Aorta (tissue), 5 donors: ENCODE measurements at places on chromosomes 7 and 10. TPM values are rescaled to one million over a fixed set of nuclear protein-coding genes. Genes with fewer than 3 reads are reported as not detected.

GRCh38 chr10:73999703-74000102, 1.8 kb downstream of the VCL start:
- DNase-seq = no peak

- DNase-seq = no peak
Observed at GRCh38 chr7:49580000-49580399, 193.4 kb upstream of the VWC2 start.

DNA sequence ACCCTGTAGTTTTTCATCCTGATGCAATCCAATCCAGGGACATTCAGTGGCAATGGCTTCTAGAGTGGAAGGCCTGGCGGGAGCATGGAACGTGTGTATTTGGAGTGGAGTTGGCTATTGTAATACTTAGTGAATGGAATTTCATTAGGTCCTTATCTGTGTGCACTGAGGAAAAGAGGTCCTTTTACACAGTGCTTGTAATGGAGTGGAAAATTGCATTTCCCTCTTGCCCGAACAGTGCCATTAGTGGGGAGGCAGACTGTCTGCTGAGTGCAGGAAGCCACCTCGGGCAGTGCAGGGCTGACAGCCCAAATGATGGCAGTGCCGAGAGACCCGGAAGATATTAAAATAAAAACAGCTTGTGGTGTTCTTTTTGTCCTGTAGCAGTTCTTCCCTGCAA, 786.6 kb downstream of the LRMDA start:
- DNase-seq = no peak

Gene ZNF488
- not detected for total RNA-seq

GRCh38 chr7:121416533-121416932, 20.4 kb upstream of the FAM3C start:
- no peak for DNase-seq

Gene PILRA
- total RNA-seq = 21.5 TPM

GRCh38 chr10:131043039-131043691, 268.4 kb downstream of the TCERG1L start:
- no peak for DNase-seq

DNA sequence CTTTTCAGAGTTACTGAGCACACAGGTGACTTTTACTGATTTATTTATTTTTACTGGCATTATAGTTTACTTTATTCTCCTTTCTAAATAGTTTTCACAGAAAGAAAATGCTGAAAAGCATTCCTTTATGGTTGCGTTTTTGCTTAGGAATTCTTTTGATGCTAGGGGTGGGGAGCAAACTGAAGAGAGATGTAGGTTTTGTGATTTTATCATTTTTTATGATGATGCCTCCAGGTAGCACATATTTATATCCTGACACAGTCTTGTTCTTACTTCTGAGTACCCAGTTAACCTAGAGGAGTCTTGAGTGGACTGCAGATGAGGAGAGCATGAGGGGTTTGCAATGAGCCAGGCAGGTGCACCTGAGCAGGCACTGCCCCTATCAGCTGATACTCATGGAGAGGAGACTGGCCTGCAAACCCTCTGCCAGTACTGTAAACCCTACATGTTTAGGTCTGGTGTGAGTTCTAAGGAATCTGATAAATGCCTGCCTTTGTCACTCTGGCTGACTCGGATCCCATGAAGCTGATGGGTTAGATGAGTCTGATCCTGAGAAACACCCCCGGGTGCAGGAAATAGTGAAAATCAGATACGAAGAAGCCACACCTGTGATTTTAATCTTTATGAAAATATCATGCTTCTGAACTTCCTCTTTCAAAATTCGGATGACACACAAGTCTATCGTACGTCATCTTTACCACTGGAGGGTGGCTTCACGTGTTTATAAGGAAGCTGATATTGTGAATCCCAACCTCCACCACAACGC, 302.9 kb downstream of the WDR37 start:
- DNase-seq = no peak

Gene HOXA4
- total RNA-seq = 11.6 TPM

Gene SSC4D
- 0.58 TPM for total RNA-seq

DNA sequence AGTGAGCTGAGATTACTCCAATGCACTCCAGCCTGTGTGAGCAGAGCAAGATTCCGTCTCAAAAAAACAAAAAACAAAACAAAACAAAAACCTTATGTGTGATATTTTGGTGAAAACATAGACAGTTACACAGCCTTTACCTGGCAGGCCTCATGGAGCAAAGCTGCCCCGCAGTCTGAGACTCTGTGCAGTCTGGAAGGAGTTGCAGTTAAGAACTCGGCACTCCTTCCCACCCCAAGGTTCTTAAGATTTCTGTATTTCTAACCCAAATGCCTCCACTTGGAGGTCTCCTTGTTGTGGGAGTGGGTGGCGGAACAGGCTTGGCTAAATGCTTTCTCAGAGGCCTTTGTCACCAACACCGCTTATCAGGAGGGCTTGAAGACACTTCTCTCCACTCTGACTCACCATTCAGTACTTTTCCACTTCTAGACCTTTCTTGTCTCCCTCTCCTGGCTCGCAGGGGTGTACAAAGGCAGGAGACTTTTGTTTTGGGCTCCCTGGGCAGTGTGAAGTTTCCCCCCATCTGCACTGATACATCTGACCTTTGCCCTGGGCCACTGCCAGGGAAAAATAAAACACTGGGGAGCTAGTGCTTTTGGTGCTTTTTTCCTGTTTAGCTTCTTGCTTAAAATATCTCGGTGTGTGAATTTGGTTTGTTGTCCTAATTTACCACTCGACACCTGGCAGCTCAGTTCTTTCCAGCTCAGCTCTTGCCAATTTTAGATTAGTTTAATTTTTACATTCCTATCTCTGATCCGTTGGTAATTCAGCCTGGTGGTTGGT, 51.3 kb upstream of the MAGI2 start:
- no peak for DNase-seq

Gene CLDN4
- 0.19 TPM for total RNA-seq

Gene SEC61G
- 90.1 TPM for total RNA-seq

Gene CLRN3
- total RNA-seq = not detected

Gene NYAP1
- total RNA-seq = 0.75 TPM

- no peak for DNase-seq
Observed at GRCh38 chr7:50863053-50863452, 80.4 kb upstream of the GRB10 start.

Gene CDC123
- 53.9 TPM for total RNA-seq

- DNase-seq = no peak
Observed at GRCh38 chr10:27534161-27534700, 30.1 kb downstream of the RAB18 start.

GRCh38 chr10:29033311-29033940, 255.4 kb upstream of the LYZL1 start:
- DNase-seq = no peak

- no peak for DNase-seq
Observed at GRCh38 chr10:20237586-20237985, 421.4 kb downstream of the PLXDC2 start.

DNA sequence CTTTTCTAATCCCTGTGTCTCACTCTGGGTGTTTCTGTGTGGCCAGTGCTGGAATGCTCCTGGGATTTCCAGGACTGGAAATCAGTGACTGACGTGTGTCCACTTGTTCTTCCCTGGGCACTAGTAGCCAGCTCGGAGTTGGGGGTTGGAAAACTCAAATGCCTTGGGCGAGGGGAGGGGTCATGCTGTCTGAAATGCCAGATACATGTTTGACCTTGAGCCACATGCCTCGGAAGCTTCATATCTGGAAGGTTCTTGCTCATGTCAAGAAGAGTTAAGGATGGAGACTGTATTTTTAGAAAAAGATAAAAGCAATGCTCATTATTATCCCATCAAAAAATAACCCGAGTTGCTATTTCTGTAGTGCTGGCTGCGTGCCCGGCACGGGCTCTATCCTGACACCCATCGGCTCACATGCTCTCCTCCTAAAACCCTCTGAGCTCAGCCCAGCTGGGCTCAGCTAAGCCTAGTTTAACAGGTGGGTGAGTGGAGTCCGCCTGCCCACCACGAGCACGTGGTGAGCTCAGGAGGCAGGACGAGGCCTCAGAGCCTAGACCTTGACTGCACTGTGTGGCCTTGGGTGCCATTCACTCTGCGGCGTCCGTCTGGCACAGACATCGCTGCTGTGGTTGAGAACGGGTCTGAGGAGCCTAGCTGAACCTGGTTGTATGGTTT, 6.4 kb downstream of the DPYSL4 start:
- DNase-seq = peak; percentile 22

- DNase-seq = no peak
Observed at GRCh38 chr7:43851805-43852204, 17.5 kb downstream of the MRPS24 start.
